ENCODE measurements at places on chromosomes 5 and 9.

DNA sequence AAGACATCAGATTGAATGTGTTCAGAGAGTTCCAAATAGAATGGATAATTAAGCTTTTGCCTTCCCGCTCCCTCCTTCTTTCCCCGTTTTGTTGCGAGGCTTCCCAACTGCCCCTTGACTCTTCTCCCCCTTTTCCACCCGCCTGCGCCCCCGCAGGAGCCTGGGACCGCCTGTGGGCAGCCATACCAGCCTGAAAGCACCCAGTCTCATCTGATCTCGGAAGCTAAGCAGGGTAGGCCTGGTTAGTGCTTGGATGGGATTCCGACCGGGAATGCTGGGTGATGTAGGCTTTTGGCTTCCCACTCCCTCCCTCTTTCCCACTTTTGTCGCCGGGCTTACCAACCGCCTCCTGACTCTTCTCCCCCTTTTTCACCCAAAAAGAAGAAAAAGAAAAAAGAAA is 6.8 kb upstream of the HSD17B4 start:
- no peak for DNase-seq

GRCh38 chr5:151449839-151450238 is 2.4 kb downstream of the SLC36A1 start:
- no peak for DNase-seq

DNA sequence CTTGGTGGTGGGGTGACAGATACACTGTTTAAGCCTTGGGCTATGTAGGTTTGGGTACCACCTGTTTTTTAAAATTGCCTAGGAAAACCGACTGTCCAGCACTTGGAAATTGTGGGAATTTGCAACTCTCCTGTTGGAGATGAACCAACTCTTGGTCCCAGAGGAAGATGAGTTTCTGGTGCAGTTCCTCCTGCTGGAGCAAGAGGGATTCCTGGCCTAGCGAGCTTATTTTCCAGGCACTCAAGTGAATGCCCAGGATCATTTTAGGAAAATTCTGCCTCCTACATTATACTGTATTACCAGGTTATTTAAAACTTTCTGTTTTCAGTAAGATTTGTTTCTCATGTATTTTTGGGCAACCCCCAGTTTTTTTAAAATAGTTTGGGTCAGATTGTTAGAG is 33.7 kb downstream of the AP3S1 start:
- no peak for DNase-seq

DNA sequence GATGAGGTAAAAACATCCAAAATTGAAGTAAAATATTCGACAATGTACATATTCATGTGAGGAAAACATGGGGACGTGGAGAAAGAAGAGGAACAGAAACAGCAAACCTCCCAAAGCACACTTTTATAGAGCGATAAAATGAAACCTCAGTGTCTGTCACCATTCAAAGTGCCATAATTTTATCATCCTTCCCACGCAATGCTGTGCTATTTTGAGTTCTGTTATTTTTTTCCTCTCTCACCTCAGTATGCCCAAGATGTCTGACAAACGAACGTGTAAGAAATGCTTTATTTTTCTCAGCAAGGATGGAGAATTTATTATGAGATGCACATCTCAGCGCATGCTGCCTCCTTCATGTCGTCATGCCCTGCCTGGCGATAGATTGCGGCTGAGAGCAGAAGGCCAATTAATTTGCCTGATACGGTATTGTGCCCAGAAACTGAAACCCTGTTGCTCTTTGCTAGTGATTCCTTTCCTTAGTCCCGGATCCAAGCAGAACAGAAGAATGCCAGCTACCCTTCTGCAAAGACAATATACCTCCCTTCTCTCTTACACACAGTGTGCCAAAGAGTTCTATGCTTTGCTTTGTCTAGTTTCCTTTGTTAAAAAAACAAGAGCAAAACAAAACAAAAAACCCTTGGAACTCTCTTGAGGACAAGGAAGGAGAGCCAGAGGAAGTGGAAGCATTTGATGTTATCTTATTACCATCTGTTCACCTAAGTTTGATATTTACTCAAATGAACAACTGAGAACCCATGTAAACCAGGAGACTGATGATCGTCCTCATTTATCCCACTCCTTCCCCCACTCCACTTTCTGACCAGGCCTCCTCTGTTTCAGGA is 192.4 kb downstream of the SEMA6A start:
- no peak for DNase-seq
